ENCODE measurements at places on chromosomes 16 and 17.
A peak's percentile ranks its signal among the peaks of the same experiment; 100 is the strongest.

- DNase-seq, result no peak
These were observed 172.5 kb upstream of the FOXF1 start for GRCh38 chr16:86337581-86338402.

- DNase-seq, result no peak
These were observed 69.5 kb downstream of the HIC1 start for GRCh38 chr17:2124391-2124790.

GRCh38 chr17:76734080-76734840 is 2.9 kb downstream of the SRSF2 start:
- peak; percentile 28 for DNase-seq

DNA sequence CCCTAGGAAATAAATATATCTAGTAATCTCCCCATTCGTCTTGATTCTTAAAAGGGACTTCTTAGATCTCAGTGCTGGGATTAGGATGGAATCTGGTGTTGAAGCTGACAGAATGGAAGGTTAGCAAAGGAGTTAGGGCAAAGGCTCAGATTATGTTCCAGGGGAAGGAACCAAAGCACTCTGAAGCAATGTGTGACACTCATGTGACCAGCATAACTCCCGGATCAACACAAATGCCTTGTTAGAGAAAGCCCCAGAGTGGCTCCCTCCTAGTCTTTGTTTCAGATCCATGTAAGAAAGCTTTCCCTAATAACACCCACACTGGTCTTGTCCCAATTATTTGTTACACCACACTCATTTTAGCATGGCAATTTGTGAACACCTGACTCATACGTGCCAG is 62.6 kb upstream of the ERN1 start:
- DNase-seq, result no peak

DNA sequence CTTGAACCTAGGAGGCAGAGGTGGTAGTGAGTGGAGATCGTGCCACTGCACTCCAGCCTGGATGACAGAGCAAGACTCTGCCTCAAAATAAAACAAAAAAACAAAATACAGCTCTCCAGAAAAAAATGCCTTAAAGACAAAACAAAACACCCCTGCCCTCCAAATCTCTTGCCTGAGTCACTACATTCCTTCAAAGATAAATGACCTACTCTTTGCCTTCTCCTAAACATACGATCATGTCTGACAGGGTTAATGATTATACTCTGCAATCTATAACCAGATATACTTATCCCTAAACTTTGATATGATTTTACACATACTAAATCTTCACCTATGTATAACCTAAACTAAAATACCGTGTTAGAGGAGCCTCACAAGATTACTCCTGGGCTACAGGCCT is 1.4 kb upstream of the SETD6 start:
- DNase-seq, result no peak

- DNase-seq, result no peak
These were observed 1.7 kb downstream of the SLC25A10 start for GRCh38 chr17:81713556-81714411.
